Forelimb muscle (tissue), 1 donor: ENCODE measurements at places on chromosomes 5 and 9.

GRCh38 chr9:131997076-131997475 is 82.6 kb downstream of the MED27 start:
- no peak for DNase-seq

DNA sequence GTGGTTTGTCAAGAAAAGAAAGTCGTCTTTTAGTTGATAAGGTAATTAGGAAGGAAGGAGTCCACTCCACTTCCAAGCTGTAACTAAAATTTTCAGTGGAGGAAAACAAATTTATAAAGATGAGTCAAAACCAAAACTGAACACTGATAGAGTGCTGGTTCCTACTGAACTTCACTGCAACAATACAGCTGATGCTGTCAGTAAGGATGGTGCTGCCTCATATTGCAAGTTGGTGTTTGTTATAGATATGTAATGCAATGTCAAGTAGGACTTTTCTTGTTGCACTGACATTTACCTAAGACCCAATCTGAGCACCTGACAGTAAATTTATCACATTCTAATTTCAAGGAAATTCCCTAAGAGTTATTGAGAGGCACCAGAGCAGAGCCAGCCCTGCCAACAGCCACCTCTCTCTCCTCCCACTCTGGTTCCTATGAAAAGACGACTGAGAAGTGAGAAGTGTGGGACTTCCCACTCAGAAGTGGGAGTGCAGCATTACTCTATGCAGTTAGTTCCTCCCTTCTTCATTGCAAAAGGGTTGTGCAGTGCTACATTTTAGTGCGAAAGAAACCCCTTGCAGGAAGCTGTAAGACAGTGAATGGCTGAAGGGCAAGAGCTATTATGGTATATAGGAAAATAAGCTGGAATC is 350.8 kb downstream of the NFIB start:
- no peak for DNase-seq

GRCh38 chr5:90479611-90480385 is 5.1 kb downstream of the POLR3G start:
- no peak for DNase-seq

GRCh38 chr9:89358376-89358916 is 40.1 kb downstream of the SECISBP2 start:
- no peak for DNase-seq

DNA sequence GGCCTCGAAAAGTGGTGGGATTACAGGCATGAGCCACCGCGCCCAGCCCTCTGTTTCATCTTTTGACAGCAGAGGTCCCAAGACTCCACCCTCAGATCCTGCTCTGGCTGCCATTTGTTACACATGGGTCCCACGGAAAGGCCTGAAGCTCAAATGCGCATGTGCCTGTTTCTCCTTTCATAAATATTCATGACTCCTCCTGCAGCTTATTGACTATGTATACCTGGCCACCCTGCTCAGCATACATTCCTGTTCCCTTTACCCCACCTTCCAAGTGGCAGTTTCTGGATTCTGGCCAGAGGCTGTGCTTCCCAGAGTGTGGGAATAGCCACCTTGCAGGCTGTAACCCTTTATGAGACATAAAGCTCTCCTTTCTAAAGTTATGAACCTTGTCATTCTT is 46.5 kb downstream of the AUH start:
- DNase-seq, result no peak

DNA sequence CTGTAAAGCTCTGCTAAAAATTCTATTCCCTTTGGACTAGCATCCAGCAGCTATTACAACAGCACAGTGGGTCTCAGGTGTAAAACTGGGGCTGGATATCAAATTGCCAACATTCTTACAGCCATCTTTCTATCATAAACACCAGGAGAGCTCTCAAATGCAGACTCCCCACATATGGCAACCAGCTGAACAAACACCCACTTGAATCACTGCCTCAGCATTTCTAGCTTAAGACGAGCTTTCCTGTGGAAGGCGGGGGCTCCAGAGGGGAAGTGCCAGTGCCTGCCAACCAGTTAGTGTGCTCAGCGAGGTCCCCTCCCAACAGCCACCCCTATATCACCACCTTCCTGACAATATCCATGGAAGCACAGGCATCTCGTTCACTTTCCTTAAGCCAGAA is 62.2 kb downstream of the IPPK start:
- no peak for DNase-seq

DNA sequence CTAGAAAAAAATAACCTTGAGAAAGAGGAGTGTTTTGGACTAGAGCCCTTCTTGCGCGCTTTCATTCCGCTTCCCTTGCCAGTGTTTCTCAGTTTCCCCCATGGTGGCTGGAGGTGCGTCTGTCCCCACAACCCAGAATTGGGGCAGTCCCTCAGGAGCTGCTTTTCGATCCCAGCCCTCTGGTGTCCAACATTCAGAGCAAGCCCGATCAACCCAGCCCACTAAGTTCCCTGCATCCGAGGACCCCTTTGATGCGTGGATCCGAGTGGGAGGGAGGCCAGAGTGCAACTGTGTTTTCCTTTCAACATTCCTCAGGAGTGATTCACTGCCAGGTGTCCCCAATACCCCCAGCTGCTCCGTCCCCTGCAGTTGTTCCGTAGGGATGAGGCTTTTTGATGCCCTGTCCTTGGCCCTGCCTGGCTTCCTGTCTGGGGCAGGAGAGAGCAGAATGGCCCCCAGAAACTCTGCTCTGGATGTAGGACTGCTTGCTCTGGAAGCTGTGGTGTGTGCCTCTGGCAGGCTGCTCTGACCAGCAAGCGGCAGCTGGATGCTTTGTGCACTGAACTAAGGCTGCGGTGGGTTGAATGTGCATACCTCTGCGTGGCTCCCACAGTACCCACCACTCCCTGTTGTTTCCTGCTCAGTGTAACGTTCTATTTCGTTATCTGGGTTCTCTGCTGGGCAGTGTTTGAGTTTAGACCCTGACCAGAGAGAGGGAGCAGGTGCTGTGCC is 117.5 kb downstream of the BOD1 start:
- no peak for DNase-seq

- DNase-seq, result no peak
Measured at GRCh38 chr9:137679249-137679648, 60.4 kb downstream of the EHMT1 start.

- DNase-seq, result no peak
Measured at GRCh38 chr9:36903541-36904435, 130.3 kb downstream of the PAX5 start.

- no peak for DNase-seq
Measured at GRCh38 chr5:97096846-97097245, 45.6 kb downstream of the LIX1 start.

- DNase-seq, result no peak
Measured at GRCh38 chr5:94025788-94026473, 284.5 kb upstream of the POU5F2 start.

GRCh38 chr9:21081999-21082398 is 4.3 kb upstream of the IFNB1 start:
- no peak for DNase-seq

DNA sequence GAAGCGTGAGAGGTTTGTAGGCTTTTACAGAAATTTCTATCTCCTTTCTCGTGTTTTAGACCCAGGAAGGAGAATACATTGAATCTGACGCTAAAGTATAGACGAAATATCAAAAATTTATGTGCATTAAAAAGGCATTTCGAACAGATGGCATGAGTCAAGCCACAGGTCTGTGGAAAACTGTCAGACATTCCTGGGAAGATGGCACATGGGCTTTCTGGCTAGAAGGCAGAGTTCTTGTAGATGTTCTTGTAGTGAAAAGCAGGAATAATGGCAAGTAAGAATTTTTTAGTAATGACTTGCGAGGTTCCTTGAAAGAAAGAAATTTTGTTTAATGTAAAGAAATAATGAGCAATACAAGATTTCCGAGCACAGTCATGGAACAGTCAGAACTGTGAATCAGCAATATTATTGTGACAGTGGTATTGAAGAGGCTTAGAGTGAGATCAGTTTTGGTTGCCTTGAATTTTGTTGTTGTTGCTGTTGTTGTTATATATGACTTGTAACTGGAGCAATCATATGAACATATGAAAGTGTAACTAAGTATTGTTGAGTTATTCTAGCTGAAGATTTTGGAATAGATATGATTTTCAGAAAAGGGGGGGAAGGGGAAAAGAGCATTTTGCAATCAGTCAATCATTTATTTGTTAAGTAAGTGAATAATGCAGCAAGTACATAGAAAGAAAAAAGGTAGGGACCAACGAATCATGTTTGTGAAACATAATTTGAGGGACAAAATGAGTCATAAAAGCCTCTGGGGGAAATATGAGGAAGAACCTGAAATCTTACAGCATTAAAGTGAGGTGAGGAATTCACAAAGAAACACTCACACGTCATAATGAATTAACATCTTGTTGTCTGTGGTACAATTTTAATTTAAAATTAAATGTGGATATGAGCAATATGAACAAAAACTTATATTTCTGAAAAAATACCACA is 339.0 kb upstream of the CTNND2 start:
- no peak for DNase-seq

DNA sequence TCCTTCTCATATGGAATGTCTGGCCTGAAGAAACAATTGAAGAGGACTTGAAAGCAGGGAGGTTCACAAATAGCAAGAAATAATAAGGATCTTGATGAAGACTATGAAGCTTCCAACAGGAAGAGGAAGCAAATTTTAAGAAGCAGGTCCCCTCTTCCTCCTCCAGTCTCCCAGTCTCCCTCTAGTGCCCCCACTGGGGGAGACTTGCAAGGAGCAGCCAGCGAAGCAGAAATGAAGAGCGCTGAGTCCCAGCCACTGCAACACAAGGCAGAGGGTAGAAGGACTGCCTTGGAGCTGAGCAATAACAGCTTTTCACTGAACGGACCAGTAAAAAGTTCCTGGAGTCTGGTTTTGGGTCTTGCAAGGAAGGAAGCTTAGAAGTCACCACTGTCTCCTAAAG is 32.6 kb upstream of the ACO1 start:
- no peak for DNase-seq

GRCh38 chr9:126505697-126506346 is 107.9 kb upstream of the LMX1B start:
- DNase-seq, result no peak

DNA sequence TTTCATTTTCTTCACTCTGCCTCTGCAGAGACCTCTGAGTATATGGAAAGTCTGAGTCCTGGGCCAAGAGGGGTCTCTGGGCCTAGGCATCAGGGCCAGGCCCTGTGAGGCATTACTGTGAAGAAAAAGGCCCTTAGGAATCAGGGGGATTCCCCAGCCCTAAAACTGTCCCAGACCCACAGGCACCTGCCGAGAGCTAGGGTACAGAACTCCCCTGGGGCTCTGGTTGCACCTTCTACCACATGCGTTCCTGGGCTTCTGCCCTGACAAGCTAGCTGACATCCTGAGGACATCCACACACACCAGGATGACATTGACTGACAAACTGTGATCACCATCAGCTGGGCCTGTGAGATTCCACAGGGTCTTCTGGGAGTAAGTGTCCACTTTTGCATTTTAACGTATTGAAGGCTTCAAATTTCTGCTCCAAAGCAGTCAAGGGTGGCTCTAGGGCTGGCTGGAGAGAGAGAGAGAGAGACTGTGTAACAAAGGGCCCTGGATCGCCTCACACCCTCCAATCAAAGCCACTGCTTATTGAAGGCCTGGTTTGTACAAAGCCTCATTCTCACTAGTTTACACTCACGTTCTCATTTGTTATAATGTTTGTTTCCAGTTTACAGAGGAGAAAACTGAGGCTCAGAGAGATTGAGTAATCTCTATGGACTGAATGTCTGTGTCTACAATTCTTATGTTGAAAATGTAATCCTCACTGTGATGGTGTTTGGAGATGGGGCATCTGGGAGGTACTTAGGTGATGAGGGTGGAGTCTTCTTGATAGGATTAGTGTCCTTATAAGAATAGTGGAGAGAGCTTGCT is 45.1 kb downstream of the TGFBI start:
- DNase-seq, result no peak

DNA sequence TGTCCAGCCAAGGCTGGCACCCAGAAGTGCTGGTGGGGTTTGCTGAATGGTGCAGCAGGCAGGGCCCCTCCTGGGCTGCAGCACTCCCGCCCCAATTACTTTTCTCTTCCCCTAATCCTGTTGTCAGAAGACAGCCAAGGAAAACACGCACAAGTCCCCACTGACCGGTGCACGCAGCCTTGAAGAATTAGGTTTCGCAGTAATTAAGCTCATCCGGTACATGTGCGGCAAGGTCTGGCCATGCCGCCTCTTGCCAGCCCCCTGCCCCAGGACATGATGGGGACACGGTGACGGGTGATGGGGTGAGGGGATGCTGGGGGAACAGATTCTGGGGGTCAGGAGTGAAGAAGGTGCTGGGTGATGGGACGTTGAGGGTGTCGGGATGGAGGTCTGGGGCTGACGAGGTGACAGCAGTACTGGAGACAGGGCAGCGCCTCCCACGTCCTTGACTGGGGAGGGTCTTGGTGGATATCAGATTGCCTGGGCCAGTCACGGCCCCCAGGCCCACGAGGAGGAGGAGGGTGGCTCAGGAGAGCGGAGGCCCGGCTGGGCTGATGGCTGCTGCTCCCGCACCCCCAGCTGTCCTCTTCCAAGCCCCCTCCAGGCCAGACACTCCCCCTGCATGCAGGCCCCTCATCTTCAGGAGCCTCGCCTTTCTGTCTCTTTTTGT is 34.9 kb downstream of the BARX1 start:
- no peak for DNase-seq

- no peak for DNase-seq
Measured at GRCh38 chr5:123520677-123521247, 8.8 kb downstream of the CSNK1G3 start.

- DNase-seq, result no peak
Measured at GRCh38 chr5:73534011-73534644, 31.3 kb downstream of the ANKRA2 start.

GRCh38 chr5:74454263-74455030 is 186.1 kb downstream of the ENC1 start:
- DNase-seq, result no peak

DNA sequence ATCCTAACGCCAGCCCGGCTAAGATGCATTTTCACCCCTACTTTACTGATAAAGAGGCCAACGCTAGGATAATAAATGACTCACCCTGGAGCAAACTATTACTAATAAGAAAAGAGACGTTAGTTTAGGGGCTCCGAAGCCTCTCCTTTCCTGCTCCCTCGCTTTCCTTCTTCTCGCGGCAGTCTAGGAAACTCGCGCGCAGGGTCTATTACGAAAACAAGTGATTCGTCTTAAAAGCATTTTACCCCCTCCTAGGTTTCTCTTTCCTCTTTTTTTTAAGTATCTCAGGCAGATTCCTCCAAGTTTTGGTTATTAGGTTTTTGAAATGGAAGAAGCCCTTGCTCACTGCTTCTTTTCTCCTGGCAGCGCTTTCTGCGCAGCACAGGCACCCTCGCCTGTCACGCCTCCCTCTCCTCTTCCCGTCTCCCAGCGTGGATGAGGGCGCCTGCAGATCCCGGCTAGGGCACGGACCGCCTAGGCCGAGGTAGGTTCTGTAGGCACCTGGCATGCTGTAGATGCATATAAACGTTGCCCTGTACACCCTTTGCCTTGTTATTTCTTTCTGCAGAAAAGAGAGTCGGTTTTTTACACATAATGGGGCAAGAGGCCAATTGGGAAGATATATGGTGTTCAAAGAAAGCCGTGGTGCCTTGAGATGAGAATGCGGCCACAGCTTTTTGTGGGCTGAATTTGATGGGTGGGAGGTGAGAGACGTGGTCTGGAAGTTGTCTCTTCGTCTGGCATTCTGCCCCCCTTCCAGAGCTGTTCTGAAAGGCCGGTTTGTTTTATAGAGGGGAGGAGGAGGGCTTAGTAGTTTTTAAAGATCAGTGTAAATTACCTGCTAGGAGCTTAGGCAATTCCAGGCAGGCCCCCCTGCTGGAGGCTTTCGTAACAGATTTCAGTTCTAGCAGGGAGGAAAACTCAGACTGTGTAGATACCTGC is 983 bp downstream of the GCNT1 start:
- no peak for DNase-seq

- DNase-seq, result no peak
Measured at GRCh38 chr9:114910541-114910940, 19.9 kb downstream of the TNFSF8 start.
